ENCODE measurements at places on chromosomes 4 and X.

- peak; percentile 61 for DNase-seq
Measured at GRCh38 chr4:7761720-7762119, 177.9 kb downstream of the AFAP1 start.

GRCh38 chrX:72351606-72352334 is 46.1 kb upstream of the CITED1 start:
- no peak for DNase-seq

GRCh38 chrX:118566359-118566758 is 70.7 kb downstream of the DOCK11 start:
- DNase-seq, result no peak

DNA sequence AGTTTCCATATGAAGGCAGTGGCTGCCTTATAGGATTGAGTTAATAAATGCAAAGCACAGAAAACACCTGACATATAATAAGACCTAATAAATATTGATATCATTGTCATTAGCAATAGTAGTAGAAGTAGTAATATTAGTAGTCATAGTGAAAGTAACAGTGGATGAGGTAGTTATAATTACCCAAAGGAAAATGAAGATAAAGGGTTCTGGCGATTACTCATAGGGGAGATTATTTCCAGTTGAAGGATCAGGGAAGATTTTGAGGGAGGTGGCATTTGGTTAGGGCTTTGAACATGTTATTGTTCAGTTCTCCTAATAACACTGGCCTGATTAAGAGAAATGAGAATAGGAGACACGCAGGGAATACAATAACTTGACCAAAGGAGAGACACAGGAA is 131.9 kb upstream of the GPRIN3 start:
- DNase-seq, result no peak

DNA sequence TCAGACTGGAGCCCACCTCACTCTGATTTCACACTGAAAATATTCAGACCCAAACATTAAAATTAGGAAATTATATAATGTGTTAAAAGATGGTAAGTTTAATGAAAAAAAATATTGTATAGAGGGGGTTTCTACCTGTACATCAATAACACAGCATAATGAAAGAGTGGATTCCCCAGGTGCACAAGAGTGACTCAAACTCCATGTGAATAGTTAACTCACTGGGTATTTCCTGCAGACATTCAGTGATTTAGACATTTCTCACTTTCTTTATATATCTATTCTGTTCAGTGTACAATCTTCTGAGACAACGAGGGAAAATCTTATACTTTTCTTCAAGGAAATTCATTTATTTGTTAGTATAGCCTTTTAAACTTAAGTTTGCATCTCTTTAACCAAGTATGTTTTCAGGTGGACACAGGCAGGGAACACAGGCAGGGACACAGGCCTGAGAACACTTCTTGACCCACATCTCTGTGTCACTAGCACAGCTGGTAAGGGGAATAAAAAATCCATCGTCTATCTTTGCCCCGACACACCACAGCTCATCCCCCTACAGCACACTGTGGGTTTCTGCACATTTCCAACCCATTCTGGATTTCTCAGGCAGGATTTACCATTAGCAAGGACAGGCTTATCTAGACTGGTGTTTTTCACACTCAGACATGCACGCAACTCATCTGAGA is 525.5 kb upstream of the BOD1L1 start:
- no peak for DNase-seq

DNA sequence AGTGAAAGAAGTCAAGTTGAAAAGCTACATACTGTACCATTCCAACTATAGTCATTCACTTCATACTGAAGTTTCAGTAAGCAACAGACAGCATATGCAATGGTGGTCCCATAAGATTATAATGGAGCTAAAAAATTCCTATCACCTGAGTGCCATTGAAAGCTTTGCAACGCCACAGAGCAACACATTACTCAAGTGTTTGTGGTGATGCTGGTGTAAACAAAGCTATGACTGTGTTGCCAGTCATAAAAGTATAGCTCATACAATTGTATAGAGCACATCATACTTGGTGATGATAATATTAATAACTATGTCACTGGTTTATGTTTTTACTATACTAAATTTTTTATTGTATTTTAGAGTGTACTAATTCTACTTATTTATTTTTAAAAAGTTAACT is 78.9 kb downstream of the NAF1 start:
- no peak for DNase-seq

GRCh38 chr4:152572417-152573086 is 36.7 kb upstream of the FBXW7 start:
- DNase-seq, result peak; percentile 4

- no peak for DNase-seq
Measured at GRCh38 chrX:153885208-153885787, 675 bp downstream of the L1CAM start.

DNA sequence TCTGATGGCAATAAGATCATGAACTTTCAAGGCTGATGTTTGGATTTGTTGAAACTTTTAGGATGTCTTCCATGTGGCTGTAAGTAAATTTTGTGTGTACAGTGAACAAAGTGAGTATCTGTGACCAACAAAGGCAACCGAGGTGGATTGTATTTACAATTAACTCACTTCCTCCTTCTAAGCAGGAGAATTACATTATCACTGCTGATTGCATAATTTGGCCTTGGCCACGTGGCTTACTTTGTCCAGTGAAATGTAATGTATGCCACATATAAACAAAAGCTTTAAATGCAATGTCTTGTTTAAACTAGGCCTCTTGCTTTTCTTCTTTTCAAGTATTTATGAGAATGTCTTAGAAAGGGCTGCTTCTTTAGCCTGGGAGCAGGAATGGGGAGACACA is 66.3 kb upstream of the MAD2L1 start:
- DNase-seq, result no peak

GRCh38 chrX:115360220-115360781 is 70.8 kb downstream of the LUZP4 start:
- no peak for DNase-seq

DNA sequence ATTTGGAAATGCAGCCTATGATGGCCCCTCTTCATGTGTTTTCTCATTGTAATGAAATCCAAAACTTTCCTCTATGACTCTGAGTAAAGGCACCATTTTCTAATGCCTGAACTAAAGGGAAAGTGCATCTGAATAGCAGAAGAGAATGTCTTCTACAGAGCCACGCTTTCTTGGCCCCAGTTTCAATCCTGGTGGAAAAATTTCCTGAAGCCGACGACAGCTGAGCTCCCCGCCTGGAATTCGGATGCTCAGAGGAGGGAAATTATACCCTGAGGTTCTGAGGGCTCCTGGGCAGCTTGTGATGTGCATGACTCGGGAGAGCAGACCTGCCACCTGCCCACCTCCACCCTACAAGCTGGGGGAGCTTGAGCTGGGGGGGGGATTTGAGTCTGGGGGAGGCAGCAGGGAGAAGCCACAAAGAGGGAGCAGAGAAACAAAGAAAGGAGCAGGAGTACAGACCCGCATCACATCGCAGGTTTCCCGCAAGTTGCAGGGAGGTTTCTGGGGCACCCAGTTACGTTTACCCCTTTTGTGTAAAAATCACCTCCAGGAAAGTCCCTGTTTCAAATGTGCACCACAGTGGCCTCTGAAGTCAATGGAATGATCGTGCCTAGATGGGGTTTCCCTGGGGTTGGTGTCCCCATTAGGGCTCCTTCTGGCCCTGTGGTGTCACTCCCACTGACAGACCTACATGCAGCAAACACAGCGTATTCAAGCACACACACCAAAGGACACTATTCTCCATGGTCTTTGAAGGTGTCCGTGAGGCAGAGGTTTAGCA is 145.6 kb upstream of the RBPJ start:
- DNase-seq, result no peak

GRCh38 chr4:153520801-153521329 is 54.7 kb downstream of the TMEM131L start:
- DNase-seq, result no peak

GRCh38 chr4:164239976-164240375 is 514.0 kb upstream of the SMIM31 start:
- DNase-seq, result no peak

DNA sequence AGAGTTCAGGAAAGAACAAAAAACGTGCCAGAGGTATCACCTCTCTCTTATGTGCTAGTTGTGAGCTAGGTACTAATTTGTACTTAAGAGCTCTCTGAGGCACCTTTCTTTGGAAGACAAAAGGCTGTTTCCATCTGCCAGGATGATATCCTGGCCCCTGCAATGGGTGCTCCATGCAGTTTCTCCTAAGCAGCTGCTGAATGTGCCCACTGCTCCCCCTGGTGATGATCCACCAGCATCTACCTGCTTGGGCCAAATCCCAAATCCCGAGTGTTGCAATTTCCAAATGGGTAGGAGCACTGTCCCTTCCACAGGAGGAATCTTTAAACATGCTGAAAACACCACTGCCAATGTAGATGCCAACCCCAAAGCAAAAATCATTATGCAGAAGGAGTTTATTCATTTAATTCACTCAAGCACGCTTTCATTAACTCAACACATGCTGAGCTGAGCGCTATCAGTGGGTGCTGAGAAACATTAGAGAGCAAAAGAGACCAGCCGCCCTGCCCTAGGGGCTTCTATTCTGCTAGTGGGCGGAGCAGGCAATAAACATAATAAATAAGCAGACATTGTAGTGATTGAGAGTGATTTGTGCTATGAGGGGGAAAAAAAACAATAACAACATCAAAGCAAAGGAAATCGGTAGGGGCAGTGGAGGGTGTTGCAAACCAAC is 69.6 kb upstream of the C4orf50 start:
- peak; percentile 3 for DNase-seq

GRCh38 chr4:54391104-54391503 is 162.0 kb downstream of the PDGFRA start:
- DNase-seq, result no peak

DNA sequence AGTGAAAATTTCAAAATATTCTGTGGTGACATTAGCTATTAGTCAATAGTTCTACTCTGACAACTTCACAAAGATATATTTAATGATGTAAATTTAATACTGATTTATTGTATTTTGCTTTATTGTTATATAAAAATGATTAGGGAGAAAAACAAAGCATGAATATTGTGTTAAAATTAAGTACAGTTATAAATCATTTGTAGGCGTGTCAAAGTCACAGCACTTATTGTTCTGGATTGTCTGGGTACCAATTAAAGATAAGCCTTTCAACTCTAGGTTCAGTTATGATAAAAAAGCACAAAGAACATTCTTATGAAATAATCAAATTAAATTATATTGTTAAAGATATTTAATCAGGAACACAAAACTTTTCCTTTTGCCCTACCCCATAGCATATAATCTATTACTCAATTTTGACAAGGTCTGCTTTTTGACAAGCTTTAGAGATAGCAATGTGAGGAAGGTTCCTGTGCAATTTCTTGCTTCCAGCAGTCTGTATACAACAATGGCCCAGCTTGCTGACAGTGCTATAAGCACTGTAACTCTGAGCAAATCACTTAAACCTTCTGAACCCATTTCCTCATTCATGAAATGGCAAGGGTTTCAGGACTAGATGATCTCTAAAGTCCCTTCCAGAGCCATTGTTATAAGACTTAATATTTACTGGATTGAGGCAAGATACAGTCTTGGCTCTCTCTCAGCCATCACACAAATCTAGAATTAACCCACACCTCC is 910.3 kb upstream of the LCORL start:
- no peak for DNase-seq

DNA sequence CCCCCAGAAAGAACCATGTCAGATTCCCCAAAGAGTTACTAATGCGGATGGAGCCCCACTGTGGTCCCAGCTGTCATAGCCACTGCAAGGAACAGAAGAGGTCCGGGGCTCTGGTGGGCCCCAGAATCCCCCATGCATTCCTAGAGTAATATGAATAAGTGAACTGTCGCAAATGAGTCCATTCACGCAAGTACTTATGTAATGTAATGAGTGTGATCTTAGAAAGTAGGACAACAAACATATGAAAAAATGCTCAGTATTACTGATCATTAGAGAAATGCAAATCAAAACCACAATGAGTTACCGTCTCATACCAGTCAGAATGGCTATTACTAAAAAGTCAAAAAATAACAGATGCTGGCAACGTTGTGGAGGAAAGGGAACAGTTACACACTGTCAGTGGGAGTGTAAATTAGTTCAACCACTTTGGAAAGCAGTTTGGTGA is 141.5 kb upstream of the RBPJ start:
- DNase-seq, result no peak

DNA sequence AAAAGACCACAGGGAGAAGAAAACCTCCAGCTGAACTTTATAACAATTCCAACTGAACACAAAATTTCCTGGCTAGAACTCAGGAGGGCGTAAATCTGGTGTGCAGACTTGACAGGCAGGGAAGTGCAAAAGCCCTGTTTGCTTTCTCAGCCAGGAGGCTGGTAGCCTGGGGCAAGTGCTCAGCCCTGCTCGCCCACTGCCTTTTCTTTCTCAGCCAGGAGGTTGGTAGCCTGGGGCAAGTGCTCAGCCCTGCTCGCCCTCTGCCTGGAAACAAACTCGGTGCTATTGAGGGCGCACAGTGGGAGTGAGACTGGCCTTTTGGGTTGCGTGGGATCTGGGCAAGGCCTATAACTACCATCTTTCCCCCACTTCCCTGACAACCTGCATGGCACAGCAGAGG is 275.4 kb upstream of the MAOA start:
- DNase-seq, result no peak

- DNase-seq, result no peak
Measured at GRCh38 chr4:4899202-4899925, 39.9 kb downstream of the MSX1 start.

- peak; percentile 42 for DNase-seq
Measured at GRCh38 chr4:184370711-184371389, 103.5 kb downstream of the IRF2 start.

- peak; percentile 4 for DNase-seq
Measured at GRCh38 chrX:110384490-110384889, 25.8 kb downstream of the RTL9 start.

- no peak for DNase-seq
Measured at GRCh38 chr4:27835851-27836250, 975.2 kb downstream of the STIM2 start.

DNA sequence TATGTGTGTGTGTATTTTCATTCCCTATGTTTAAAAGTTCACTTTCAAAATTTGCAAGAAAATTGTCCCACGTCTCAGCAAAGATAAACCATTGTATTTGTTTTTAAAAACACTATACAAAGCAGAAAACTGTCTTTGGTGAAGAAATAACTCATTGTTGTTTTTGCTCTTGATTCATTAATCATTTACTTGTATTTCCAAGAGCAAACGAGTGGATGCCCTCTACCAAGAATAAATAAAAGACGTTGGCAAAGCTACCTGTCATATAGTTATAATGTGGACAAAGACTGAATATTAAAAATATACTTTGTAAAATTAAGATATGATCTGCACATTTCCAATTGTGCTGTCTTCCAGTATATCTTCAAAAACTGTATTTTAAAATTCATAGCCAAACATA is 210.9 kb upstream of the NDST3 start:
- no peak for DNase-seq

DNA sequence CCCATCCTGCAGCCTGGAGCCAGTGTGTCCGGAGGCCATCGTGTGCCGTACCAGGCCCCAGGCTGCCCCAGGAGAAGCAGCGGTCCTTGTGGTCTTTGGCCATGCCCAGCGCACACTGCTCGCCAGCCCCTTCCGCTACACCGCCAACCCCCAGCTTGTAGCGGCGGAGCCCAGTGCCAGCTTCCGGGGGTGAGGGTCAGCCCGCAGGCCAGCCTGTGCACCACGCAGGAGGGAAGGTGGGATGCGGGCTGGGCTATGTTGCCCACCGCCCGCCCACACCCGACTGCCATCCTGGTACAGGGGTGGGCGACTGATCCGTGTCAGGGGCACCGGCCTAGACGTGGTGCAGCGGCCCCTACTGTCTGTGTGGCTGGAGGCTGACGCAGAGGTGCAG is 7.6 kb upstream of the SRPK3 start:
- no peak for DNase-seq
